ENCODE measurements at places on chromosomes 7 and 10. TPM values are rescaled to one million over a fixed set of nuclear protein-coding genes. Genes with fewer than 3 reads are reported as not detected.

GRCh38 chr7:895451-896052 is 19.2 kb downstream of the GET4 start:
- no peak for DNase-seq

- peak; percentile 82 for DNase-seq
Measured at GRCh38 chr10:101060951-101061623, 702 bp upstream of the KAZALD1 start.

GRCh38 chr10:110876000-110876399 is 4.3 kb downstream of the PDCD4 start:
- no peak for DNase-seq

- DNase-seq = peak; percentile 39
Measured at GRCh38 chr10:25080880-25081581, 64.6 kb downstream of the THNSL1 start.

The PHKG1 gene
- total RNA-seq = 3.7 TPM

The CAV2 gene
- not detected for total RNA-seq

Data from T-cell (primary cell).